CD4-positive, alpha-beta T cell treated with Interleukin-1 beta for 1 hour (primary cell): ENCODE measurements at places on chromosomes 1 and 21.

- DNase-seq = no peak
These were observed 9.5 kb downstream of the SLC6A9 start for GRCh38 chr1:44021581-44022321.

DNA sequence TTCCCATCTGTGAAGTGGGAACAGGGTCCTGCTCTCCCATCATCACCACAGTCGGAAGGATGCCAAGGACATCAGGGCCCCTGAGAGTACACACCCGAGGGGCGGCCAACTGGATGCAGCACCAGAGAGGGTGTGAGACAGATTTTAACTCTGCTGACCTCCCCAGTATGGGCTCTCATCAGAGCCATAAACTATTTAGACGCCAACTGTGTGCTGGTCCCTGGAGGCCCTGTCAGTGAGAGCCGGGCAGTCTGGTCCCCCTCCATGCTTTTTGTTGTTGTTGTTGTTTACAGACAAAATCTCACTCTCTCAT lies 1.7 kb downstream of the FGR start:
- no peak for DNase-seq

DNA sequence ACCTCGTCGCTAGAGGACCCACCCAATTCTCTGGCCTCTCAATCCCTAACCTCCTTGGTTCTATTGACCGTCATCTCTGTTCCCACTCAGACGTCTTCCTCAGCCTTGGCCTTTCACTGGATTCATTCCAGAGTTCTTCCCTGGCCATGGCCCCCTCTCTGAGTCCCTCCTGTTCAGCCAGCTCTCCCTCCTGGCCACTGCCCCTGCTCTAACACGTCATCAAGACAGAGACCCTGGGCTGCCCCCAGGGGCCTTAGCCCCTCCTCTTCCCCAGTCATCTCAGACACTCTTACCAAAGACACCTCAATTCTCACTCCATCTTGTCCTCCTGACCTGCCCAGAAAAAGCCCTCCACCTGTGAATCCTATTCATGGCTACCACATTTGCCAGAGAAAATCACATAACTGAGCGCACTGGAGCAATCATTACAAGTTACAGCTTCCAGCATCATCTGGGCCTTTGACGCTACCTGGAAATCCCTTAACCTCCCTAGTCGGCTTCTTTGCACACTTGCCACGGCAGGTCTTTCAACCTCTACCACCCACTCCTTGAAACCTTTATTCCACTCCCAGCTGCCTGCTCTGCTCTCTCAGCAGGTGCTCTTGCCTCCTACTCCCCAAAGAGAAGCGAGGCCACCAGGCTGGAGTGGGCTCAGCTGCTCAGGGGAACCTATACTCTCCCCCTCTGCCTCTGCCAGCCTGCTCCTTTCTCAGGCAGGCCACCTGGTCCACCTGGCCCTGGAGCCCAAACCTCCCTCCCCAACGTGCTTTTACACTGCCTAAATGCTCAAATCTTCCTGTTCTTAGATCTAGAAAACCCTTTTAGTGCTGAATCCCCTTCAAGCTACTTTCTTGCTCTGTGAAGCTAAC lies 14.0 kb downstream of the DCST2 start:
- no peak for DNase-seq

- peak; percentile 9 for DNase-seq
These were observed 33.6 kb upstream of the DIP2A start for GRCh38 chr21:46425041-46425440.

- DNase-seq = no peak
These were observed 498.9 kb downstream of the ADGRL2 start for GRCh38 chr1:82299656-82300055.

- no peak for DNase-seq
These were observed 49.9 kb downstream of the C8B start for GRCh38 chr1:56915960-56916359.
